ENCODE measurements at places on chromosomes 5 and 9.
A peak's percentile ranks its signal among the peaks of the same experiment; 100 is the strongest.

- DNase-seq = peak; percentile 68
Observed at GRCh38 chr5:33257807-33258429, 182.8 kb upstream of the TARS1 start.

DNA sequence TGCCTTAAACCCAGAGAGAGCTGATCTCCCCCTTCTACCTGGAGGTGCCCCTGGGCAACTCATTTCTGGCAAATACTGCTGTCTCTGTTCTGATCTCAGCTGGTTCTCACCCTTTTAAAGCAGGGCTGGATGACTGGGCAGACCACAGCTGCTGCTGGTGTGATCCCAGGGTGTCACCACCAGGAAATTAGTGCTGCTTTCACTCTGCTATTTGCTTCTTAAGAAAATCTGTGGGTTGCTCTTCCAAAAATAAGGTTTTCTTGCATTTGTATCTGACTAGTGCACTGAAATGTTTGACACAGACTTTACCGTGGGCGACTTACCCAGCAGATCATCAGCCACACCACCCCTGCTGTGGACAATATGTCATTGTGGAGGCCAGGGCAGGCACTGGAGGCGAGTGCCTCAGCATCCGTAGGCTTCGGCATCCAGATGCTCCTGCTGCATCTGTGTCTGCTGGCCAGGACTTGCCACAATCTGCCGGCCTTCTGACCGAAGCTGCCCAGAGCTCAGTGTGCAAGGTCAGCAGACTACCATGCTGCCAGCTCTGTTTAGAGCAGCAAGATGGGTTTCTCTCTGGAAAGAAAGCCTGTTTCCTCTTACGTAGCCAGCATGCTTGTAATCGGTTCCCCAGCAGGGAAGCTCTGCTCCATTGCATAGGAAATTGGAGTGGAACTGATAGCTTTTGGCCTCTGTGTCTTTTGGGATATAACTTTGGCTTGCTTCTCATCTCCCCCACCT, 13.6 kb downstream of the ARHGAP26 start:
- DNase-seq = no peak

- DNase-seq = no peak
Observed at GRCh38 chr5:88673253-88674105, 209.5 kb downstream of the MEF2C start.

GRCh38 chr9:127114606-127115005, 7.8 kb downstream of the ANGPTL2 start:
- DNase-seq = no peak

Data from fibroblast of villous mesenchyme (primary cell).